Hematopoietic multipotent progenitor cell treated with erythropoietin and hydrocortisone succinate and interleukin-3 and kit ligand, for 6 days (in vitro differentiated cells): ENCODE measurements at places on chromosomes 3 and 15.

GRCh38 chr15:101043011-101043410 lies 123.9 kb downstream of the LRRK1 start:
- DNase-seq = no peak

- peak; percentile 68 for DNase-seq
These were observed 20.5 kb upstream of the ENTPD3 start for GRCh38 chr3:40366203-40367162.

DNA sequence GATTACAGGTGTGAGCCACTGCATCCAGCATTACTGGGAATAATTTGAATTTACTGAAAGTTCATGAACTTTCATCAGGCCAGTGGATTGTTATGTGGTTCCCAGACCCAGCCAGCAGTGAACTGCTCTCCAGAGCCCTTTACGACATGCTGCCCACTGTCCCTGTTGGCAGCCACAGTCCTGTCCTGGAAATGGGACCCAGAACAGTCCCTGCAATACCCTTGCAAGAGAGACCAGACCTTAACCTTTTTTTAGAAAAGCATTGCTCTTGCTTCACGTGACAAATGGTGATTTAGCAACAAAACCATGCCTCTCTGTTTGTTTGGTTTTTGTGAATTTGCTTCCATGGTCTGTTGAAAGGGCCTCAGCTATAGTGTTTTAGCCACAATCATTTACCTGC lies 367.3 kb upstream of the C2CD4B start:
- no peak for DNase-seq

DNA sequence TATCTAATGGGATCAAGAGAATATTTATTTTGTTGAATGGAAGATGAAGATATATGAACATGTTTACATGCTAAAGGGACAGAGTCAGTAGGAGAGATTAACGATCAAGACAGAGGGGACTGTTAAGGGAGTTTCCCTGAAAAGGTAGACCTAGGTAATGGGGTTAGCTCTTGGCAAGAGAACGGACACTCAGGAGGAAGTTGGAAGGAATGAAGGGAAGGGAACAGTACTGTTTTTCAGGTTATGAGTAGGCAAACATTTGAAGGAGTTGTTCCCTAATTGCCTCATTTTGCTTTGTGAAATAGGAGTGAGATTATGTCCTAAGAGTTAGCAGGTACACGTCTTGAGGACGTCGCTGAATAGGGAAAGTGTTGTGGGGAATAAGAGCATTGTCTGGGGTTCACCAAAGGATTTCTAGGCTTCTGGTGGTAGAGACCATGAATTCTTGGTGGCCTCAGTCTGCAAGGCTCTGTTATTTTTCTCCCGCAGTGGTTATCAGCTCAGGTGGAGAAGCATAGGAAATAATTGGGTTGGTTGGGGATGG lies 41.3 kb downstream of the PDE8A start:
- DNase-seq = no peak

DNA sequence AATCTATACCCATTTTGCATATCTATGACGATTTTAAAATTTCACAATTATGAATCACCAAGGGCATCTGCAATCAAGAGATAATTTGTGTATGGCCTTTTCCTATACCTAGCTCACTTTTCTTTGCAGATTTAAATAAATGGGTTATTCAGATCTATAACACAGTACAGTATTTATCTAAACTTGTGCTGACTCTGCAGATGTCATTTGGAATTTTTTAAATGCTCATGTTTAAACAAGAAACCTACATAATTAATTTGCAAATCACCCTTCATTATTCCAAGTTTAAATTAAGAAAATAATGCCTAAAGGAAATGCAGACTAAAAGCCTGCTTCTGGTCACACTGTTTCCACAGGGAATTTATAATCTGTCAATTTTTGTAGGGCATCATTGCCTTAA lies 284.2 kb downstream of the SI start:
- DNase-seq = no peak

- no peak for DNase-seq
These were observed 441.9 kb downstream of the ZIC1 start for GRCh38 chr3:147851062-147851461.

GRCh38 chr3:149934524-149934923 lies 36.2 kb downstream of the PFN2 start:
- DNase-seq = no peak

- no peak for DNase-seq
These were observed 102.3 kb upstream of the PFN2 start for GRCh38 chr3:150073031-150073430.

- no peak for DNase-seq
These were observed 97.9 kb downstream of the RORA start for GRCh38 chr15:61130950-61131942.

GRCh38 chr15:25829073-25829472 lies 34.1 kb downstream of the ATP10A start:
- no peak for DNase-seq

DNA sequence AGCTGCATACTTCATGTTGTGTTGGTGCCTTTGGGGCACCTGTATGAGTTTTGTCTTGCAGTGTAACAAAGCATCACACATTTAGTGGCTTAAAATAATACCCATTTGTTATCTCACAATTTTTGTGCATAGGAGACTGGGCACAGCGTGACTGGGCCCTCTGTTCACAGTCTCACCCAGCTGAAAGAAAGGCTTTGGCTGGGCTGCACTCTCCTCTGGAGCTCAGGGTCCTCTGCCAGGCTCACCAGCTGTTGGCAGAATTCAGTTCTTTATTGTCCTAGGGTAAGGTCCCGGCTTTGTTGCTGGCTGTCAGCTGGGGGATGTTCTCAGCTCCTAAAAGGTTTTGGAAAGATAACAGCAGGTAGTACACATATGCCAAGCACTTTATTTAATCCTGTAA lies 263.3 kb downstream of the CLSTN2 start:
- no peak for DNase-seq
